ENCODE measurements at places on chromosomes 4 and X. TPM values are rescaled to one million over a fixed set of nuclear protein-coding genes. Genes with fewer than 3 reads are reported as not detected.

Gene FRAS1
- not detected for total RNA-seq

Gene SLC4A4
- not detected for total RNA-seq

Gene RCHY1
- total RNA-seq = 28.5 TPM

Gene CT83
- not detected for total RNA-seq

Gene EDA2R
- 0.15 TPM for total RNA-seq

Gene GABRE
- total RNA-seq = not detected

Gene CACNA1F
- total RNA-seq = 3.0 TPM

Gene NUDT11
- total RNA-seq = not detected

Gene BTK
- total RNA-seq = 193 TPM

Gene TMEM255A
- 0.18 TPM for total RNA-seq

Gene CT47A7
- not detected for total RNA-seq

Gene XG
- total RNA-seq = not detected

Gene MYOZ2
- total RNA-seq = not detected

Gene PTTG2
- total RNA-seq = 2.2 TPM

DNA sequence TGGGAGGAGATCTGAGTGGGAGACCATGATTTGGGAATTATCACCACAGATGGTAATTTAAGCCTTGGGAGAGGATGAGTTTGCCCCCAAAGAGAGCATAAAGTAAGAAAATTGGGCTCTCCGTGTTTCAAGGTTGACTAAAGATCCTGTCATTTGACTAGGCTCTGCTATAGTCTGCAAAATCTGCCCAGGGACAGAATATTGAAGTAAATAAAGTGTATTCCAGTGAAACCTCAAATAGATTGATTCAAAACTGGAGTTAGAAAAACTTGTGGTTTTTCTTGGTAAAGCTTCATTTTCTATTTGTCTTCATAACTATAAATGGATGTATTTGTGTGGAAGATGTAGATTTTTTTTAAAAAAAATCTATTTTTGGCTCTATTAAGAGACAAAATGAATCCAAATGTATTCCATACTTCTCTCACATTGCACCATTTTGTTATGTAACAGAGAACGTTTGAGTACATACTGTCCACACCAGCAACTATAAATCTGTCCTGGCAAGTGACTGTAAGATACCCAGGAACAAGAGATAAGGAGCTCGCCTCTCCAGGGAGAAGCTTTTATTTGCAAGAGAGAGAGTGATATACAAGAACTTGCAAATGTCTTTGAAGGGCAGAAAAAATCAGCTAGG is 170.2 kb downstream of the CBR4 start:
- no peak for DNase-seq

GRCh38 chrX:104427073-104427472 is 138.9 kb upstream of the IL1RAPL2 start:
- no peak for DNase-seq

GRCh38 chr4:138401334-138401733 is 159.2 kb upstream of the SLC7A11 start:
- DNase-seq = no peak

DNA sequence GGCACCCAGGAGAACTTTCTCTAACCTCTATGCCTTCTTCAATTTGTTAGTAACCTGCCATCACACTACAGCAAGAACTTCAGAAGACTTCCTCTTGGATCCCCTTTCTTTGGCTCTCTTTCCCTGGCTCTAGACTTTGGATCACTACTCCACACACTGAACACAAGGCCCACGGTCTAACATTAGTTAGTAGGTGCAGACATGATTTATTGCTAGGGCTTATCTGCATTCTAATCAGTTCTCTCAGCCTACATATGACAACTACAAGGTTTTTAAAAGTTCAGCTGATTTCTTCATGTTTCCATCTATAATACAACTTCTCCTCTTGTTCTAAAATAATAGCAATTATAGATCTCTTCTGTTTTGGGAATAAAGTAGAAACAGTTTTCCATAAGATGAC is 209.1 kb upstream of the ANXA10 start:
- no peak for DNase-seq

- no peak for DNase-seq
Measured at GRCh38 chr4:146033149-146033548, 94.5 kb upstream of the ZNF827 start.

DNA sequence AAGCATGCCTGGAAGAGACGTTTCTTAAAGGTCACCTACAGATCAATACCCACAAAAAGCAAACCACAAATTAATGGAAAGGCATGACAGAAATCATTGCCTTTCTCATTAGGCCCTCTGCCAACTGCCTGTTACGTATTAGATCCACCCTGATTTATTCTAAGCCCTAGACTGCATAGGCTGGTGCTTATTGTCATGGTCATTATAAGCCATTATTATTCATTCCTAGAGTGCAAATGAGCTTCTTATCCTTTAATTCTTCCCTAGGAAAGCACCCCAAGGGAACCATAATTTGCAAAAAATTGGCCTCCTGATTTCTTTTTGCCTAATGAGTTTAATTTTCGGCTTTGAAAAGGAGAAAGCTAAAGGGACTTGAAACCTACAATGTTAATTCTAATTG is 184.2 kb upstream of the GPRIN3 start:
- no peak for DNase-seq

- no peak for DNase-seq
Measured at GRCh38 chrX:51737091-51737490, 6.2 kb upstream of the GSPT2 start.
